ENCODE measurements at places on chromosomes 2 and 18.

- no peak for DNase-seq
Measured at GRCh38 chr18:21700528-21701075, 4.0 kb downstream of the ABHD3 start.

DNA sequence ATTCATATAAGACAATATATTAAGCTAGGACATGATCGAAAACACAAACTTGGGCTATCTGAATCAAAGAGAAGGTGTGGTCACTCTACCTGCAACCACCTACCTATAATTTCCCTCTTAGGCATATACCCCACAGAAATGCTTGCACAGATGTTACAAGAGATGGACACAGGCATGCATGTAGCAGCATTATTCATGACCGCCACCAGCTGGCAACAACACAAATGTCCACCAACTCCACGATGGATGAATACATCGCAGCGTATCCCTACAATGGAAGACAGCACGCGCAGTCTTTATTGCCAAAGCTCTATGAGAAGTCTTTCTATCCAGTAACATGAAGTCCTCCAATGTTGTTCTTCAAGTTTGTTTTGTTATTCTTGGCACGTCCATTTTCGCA lies 90.8 kb downstream of the ARL4C start:
- no peak for DNase-seq

- DNase-seq = no peak
Measured at GRCh38 chr18:80037300-80037699, 3.1 kb downstream of the RBFA start.

DNA sequence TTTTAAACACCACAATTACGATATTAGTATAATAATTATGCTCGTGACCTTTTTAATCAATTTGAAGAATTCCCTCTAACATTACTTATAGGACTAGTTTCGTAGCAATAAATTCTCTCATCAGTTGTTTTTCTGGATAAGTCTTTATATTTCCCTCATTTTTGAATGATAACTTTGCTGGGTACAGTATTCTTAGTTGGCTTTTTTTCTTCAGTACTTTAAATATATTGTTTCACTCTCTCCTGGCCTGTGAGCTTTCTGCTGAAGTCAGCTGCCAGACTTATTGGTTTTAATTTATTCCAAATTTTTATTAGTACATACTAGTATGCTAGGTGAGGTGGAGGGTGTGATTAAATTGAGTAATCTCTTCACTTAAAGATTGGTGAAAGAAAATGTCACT lies 123.8 kb upstream of the CNTNAP5 start:
- DNase-seq = no peak

GRCh38 chr2:45459860-45460259 lies 151.2 kb downstream of the SRBD1 start:
- no peak for DNase-seq

DNA sequence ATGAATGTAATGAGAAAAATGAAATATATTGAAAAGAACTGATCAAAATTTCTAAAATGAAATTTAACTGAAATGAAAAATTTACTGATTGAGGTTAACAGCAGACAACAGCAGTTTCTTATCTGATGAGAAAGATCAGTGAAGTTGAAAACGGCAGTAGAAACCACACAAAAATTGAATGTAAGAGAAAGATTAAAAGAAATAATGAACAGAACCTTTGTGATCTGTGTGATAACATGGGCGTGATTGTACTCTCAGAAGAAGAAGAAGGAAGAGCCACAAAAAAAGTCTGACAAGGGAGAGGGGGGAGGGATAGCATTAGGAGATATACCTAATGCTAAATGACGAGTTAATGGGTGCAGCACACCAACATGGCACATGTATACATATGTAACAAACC lies 45.2 kb downstream of the FAM117B start:
- no peak for DNase-seq

- DNase-seq = no peak
Measured at GRCh38 chr2:62512384-62512783, 6.4 kb upstream of the TMEM17 start.

DNA sequence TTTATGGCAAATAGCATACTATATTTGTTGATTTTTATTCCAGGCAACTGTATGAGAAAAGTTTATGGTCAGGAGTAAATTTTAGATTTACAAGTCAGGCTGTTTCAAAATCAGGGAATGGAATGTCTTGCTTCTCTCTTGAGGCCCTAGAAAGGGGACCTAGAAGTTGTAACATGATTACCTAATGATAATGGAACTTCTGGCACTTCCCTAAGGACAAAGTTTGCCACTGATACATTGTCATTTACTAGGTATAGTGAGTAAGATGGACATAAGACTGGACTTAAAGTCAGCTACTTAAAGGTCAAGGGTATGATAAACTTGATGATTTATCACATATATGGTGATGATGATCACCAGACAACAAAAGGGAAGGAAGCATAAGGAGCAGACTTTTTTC lies 103.3 kb upstream of the VRK2 start:
- no peak for DNase-seq

DNA sequence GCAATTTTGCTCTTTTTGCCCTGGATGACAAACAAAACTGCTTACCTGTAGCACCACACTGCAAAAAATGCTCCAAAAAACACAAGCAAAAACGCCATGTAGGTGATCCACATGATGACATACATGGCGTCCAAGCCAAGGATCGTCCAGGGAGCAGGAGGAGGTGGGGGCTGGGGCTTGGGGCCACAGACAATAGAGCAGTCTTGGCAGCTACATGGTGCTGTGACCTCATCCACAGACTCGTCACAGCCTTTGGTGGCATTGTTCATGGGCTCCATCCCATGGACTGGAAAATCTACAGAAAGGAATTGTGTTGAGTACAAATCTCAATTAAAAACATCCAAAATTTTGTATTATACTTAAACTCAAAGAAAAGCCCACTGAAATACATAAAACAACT lies 26.1 kb downstream of the NPC1 start:
- DNase-seq = no peak

Measured in NCI-H1105 treated with DMSO at 0.1 percent for 48 hours (cell line).